Vagina (tissue), 2 donors: ENCODE measurements at places on chromosomes 11 and 22.

GRCh38 chr11:56271092-56271491 is 2.9 kb upstream of the OR5T1 start:
- no peak for DNase-seq

DNA sequence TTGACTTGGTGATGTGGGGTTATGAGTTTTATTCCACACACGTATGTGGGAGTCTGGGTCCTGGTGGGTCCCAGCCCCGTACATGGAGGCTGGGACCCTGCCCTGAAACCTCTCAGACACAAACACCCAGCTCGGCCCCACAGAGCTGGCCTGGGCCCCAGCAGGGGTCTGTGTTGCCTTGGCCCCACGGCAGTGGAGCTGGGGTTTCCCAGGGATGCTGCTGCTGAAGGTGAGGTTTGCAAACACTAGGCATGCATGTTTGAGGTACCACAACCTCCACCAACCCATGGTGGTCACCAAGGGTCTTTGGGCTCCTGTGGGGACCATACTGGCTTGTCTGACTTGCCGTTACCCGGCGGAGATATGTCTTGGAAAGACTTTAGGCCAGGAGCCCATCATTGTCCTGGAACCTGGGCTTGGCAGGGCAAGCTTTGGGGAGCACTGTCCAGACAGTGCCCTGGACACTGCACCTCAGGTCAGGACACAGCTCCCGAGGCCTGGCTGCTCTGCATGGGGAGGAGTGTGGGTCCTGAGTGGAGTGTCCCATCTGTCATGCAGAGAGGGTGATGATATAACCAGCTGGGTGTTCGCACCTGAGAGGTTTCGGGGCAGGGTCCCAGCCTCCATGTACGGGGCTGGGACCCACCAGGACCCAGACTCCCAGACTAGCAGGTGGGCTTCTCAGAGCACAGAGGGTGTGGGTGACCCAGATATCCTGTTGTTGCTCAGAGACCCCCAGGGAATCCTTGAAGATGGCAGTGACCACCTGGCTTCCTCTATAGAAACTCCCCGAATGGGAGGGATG is 63.3 kb downstream of the KCNQ1 start:
- no peak for DNase-seq

DNA sequence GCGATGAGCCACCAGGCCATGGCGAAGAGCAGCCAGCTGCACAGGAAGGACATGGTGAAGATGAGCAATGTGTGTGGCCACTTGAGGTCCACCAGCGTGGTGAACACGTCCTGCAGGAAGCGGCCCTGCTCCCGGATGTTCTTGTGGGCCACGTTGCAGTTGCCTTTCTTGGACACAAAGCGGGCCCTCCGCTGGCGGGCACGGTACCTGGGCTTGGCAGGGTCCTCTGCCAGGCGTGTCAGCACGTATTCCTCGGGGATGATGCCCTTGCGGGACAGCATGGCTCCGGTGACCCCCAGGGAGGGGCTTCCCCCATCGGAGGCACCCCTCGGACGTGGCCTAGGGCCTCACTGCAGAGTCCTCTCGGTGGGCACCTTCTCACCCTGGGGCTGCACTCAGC is 648 bp downstream of the KCNJ11 start:
- DNase-seq, result no peak

- DNase-seq, result no peak
Measured at GRCh38 chr11:20962581-20962980, 293.2 kb downstream of the NELL1 start.

DNA sequence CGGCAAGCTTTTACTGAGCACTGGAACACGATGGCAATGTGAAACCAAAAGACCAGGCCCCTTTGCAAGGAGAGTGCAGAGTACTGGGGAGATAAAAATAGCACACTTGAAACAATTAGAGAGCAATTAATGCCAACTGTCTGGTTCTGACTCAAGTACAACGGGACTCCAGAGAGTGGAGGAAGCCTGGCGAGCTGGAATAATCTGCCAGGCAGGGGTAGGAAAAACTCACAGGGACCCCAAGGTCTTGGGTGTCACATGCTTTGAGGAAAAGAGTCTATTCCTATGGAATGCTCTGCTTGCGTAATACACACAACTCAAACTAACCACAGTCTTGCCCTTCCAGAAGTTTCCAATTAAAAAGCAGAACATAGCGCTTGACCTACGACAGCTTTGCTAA is 113.0 kb upstream of the CLMP start:
- no peak for DNase-seq

DNA sequence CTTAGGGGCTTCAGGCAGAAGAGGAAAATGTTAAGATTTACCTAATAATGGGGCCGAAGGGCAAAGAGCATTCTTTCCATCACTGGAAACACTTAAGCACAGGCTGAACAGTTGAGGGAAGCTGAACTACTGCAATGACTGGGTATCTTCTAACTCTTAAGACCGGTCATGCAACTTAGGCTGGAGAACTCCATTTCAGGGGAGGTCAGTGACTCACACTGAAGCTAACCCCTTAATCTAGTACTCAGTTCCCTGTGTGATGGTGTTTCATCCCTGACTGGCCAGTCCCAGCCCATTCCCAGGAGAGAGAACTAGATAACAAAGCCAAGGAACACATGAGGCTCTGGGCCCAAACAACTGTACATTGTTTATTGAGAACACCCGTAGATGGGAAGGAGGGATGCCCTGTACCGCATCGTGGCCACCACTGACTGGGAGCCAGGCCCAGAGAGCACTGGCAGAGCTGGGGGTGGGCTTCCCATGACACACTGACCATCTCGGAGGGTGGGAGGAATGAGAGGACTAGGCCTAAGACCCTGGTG is 10.5 kb downstream of the RPL27A start:
- no peak for DNase-seq

GRCh38 chr11:33698921-33699320 is 1.7 kb downstream of the C11orf91 start:
- DNase-seq, result no peak

DNA sequence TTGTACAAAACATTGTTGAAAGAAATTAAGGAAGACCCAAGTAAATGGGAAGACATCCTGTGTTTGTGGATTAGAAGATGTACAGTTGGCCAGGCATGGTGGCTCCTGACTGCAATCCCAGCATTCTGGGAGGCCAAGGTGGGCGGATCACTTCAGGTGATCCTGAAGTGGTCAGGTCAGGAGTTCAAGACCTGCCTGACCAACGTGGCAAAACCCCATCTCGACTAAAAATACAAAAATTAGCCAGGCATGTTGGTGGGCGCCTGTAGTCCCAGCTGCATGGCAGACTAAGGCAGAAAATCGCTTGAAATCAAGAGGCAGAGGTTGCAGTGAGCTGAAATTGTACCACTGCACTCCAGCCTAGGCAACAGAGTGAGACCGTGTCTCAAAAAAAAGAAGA is 62.0 kb upstream of the SEPTIN5 start:
- no peak for DNase-seq

- DNase-seq, result no peak
Measured at GRCh38 chr22:42621505-42622002, 6.9 kb upstream of the POLDIP3 start.

- DNase-seq, result no peak
Measured at GRCh38 chr11:77669848-77670511, 32.4 kb upstream of the CLNS1A start.

- no peak for DNase-seq
Measured at GRCh38 chr11:47850337-47850736, 2.2 kb upstream of the NUP160 start.

- no peak for DNase-seq
Measured at GRCh38 chr11:36016263-36016662, 72.4 kb downstream of the LDLRAD3 start.

DNA sequence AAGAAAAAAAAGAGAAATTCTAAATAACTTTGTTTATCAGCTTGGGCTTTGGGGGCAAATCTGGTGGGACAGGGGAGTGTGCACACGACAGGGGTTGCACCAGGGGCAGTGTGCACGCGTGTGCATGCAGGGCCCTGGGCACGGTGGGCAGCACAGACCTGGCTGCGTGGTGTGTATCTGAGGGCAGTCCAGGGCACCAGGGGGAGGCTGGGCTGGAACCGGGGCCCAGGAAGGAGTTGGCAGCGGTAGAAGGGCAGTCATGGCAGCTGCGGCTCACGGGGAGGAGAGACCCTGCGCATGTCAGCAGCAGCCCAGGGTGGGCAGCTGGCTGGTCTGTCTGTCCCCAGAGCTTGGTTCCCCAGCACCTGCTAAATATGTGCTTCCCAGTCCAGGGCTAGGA is 4.3 kb downstream of the KRTAP5-5 start:
- DNase-seq, result no peak

- no peak for DNase-seq
Measured at GRCh38 chr11:67648140-67648795, 2.3 kb downstream of the ACY3 start.

DNA sequence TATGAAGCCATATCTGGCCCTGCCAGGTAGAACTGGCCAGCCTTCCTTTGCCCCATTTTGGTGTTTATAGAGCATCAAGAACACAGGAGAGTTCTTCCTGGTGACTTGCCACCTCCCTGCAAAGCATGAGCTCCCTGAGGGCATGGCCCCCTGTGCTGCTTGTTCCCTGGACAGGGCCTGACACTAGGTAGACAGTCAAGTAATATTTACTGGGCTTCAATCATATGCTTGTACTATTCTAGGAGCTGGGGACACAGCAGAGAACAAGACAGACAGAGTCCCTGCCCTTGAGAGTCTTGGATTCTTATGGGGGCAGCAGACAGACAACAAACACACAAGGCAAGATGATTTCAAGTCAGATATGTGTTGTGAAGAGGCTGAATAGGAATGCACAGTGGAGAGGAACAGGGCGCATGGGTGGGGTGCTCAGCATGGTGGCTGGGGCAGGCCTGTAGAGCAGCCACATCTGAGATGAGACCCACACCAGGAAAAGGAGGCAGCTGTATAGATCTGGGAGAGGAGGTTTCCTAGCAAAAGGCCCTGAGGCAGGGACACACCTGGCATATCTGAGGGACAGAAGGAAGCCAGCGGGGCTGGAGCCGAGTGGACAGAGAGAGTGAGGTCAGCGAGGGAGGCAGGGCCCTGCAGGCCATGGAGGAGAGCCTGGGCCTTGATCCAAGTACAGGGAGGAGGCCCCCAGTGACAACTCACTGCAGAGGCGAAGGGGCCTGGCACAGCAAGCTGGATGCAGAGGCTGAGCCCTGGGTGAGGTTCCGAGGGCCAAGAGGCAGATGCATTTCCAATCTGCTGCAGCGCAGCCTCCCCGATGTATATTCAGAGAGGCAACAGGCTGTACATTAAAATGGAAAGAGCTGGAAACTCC is 10.2 kb upstream of the CBX6 start:
- DNase-seq, result no peak

DNA sequence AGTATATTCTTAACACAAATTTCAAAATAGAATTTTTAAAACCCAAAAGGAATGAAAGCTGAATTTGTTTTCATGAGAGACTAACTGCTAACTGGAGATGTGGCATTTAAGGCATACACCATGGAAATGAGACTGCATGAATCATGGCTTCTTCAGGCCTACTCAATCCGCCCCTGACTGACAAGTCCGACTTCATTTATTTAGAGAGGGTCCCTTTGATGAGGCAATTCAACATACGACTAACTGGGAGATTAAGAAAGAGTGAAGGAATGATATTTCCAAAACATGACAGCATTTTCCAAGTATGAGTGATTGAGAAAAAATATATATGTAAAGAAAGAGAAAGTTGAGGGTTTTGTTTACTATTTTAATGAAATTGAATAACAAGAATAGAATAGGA is 720.1 kb downstream of the DLG2 start:
- no peak for DNase-seq

DNA sequence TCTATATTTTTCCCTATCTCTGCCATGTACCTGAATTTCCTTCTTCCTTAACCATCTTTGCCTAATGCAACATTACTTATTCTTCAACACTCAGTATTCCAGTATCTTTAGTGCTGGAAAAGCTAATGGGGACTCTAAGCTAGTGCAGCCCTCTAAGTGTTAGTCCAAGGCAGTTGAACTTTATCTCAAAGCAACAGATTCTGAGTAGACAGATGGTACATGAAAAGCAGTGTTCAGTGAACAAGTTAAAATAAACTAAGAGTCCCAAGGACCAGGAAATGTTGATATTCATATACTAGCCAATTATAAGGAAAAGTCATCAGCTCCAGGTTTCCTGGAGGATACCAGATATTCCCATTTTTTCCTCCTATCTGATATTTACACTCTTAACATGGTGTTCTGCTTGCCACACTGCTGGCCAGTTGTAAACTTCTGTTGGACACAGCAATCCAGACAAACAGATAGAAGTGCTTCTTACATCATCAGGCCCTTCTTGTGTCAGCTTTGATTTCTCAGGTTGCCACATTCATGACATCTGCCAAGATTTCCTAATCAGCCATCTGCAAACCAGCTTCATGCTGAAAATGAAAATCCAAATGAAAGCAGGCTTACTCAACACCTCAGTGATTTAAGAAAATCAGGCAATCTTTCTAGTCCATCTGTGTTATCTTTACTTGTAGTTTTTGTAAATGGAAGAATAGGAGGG is 255.9 kb upstream of the POU2AF2 start:
- no peak for DNase-seq

- no peak for DNase-seq
Measured at GRCh38 chr11:34251589-34251980, 106.2 kb downstream of the ABTB2 start.

DNA sequence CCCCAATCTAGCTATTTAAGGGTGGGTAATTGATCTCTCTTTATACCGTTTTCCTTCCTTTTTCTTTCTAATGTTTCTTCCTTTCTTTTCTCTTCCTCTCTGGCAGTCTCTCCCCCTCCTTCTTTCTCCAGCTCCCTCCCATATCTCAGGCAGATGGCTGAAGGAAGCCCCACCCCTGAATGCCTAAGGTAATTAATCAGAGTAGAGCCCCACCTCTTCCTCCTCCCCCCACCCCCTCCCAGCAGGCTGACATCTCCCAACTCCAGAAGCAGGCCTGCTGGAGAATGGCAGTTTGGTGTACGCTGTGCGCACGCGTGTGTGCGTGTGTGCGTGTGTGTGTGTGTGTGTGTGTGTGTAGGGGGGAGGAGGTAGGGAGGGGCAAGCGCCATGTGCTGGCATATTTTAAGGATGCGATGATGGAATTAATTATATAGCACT is 122.6 kb downstream of the APOL5 start:
- DNase-seq, result no peak

DNA sequence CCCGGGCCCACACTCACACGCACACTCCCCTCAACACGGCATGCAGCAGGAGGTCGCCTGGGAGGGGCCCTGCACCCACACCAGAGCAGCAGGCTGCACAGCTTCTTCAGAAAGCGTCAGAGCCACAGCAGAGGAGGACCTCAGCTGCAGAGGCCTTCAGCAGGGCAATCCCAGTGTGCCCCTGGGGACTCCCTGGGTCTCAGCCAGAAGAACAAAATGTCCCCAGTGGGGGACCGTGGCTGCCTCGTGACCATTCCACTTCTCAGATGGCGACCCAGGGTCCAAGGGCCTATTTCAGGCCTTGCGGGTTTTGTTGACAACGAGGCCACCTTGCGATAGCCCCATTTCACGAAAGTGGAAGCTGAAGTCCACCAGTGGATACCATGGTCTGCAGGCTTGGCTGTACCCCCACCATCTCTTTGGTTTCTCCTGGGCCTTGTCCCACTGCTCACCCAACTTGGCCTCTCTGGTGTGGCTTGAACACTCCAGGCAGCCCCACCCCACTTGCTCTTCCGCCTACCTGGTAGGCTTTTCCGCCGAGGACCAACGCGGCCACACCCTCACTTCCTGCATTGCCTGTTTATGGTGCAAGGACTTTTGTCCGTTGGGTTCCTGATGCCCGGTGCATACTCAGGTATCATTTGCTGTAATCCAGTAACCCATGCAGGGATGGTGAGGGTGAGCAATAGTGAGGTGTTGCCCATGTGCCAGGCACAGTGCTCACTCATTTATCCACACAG is 38.1 kb downstream of the MB start:
- no peak for DNase-seq

- DNase-seq, result no peak
Measured at GRCh38 chr11:30210357-30210756, 20.5 kb upstream of the FSHB start.

GRCh38 chr22:50267591-50268390 is 2.4 kb downstream of the MAPK11 start:
- no peak for DNase-seq
